ENCODE measurements at places on chromosomes 12 and 14.

DNA sequence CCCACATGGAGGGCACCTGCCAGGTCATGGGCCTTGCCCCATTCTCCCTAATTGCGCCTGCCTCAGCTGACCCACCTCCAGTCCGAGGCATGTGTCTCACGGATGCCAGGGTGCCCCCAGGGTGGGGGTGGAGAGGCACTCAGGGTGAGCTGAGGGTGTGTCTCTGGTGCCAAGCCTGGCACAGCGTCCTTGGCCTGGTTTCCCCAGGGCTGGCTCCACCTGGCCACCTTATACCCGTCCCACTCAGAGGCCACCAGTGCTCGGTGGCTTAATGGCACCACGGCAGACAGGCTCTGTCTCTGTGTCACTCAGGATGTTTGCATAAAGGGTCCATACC lies 33.6 kb upstream of the TDRD9 start:
- no peak for DNase-seq

DNA sequence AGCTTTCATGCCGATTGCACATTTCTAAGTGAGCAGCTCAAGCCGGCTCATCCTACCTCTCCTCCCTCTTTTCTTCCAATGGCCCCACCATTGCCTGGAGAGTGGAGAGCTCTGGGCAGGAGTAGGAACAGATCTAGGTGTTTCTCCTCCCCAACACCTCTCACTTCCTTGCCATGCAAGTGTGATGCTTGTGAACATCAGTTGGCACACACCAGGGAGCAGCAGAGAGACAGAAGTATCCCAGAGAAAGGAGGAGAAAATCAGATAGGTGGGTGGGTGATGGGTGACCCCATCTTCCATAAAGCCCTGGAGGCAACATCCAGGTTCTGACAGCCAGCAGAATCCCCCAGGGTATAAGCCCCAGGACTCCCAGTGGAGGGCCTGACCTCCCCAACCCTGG lies 27.8 kb downstream of the NPC2 start:
- DNase-seq, result no peak

- DNase-seq, result no peak
Measured at GRCh38 chr14:90381999-90382451, 14.8 kb upstream of the CALM1 start.

GRCh38 chr14:96832351-96832750 lies 35.2 kb downstream of the VRK1 start:
- DNase-seq, result peak; percentile 14

GRCh38 chr14:100049220-100049619 lies 16.0 kb upstream of the EVL start:
- peak; percentile 30 for DNase-seq

- no peak for DNase-seq
Measured at GRCh38 chr12:24328261-24328660, 378.8 kb upstream of the SOX5 start.

- DNase-seq, result no peak
Measured at GRCh38 chr12:32567296-32567674, 111.8 kb upstream of the DNM1L start.

DNA sequence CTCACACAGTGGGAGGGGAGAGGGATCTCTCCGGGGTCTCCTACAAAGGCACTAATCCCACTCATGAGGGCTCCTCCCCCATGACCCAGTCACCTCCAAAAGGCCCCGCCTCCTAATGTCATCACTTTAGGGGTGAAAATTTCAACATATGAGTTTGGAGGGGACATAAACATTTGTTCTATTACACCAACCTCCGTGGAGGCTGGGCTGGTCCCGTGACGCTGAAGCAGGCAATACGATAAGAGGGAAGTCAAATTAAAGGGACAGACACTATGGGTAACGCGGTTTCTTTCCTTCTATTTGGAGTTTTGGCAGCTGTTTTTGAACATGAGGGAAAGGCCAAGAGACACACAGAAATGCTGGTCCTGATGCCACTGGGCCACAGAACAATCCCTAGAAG lies 175.7 kb upstream of the VASH1 start:
- no peak for DNase-seq

- no peak for DNase-seq
Measured at GRCh38 chr12:62714774-62715721, 219.9 kb downstream of the PPM1H start.

GRCh38 chr12:108801736-108802100 lies 55.7 kb downstream of the SSH1 start:
- DNase-seq, result peak; percentile 53

DNA sequence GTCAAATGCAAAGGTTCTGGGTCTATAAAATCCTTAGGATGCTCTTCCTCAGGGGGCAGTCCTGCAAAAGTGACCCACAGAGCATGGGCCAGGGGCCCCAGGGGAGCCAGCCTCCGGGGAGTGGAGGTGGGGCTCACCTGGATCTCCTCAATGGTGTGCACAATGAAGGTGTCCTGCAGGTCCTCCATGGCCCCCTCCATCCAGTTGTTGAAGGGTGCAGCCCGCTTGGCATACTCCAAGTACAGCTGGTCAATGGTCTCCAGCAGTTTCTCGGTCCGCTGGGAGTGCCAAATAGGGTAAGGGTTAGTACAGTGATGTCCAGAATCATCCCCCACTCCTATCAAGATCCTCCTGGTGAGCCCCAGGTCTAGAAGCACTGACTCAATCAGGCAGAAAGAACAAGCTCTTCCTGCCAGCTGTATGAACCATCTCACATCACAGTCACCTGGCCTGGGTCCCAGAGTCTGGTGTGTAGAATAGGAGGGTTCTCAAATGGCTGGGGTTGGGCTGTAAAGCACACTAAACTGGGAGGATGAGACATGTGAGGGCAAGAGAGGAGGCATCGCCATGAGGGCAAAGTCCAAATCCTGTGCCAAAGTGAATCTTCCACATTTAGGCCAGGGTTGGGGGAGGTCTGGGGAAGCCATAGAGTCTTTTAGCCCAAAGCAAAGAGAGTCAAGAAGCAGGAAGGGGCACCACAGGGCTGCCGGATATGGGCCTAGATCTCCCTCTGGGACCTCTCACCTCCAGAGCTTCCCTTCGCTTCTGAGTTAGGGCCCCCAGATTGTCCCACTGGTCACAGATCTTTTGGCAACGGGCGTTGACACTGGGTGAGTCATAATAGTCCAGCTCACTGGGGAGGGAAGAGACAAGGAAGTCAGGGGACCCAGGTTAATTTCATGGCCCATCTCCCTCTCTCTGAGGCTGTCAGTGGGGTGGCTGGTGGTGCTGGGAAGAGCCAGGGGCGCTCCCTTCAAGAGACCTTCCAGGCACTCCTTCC lies 91.5 kb upstream of the ZFP36L1 start:
- peak; percentile 77 for DNase-seq

- no peak for DNase-seq
Measured at GRCh38 chr12:117032593-117033381, 66.4 kb downstream of the TESC start.

- DNase-seq, result peak; percentile 46
Measured at GRCh38 chr14:31449971-31450610, 7.2 kb downstream of the DTD2 start.

GRCh38 chr14:21104448-21105060 lies 3.7 kb downstream of the TMEM253 start:
- DNase-seq, result peak; percentile 81

DNA sequence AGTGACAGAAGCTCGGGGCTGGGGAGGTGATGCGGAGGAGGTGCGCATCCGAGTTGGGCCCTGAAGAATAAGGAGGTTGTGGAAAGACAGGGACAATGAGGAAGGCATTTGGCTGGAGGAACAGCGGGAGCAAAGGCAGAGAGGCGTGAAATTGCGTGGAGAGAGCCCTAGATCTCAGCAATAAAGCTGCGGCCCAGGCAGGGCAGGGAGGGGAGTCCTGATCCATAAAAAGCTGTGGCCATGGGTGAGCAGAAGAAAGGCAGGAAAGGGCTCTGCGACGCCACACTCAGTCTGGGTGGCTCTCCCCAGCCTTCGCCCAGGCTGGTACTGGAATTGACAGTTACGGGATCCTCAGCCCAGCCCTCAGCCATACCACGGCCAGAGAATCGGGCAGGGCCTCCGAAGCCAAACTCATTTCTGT lies 2.2 kb downstream of the FIGNL2 start:
- no peak for DNase-seq

DNA sequence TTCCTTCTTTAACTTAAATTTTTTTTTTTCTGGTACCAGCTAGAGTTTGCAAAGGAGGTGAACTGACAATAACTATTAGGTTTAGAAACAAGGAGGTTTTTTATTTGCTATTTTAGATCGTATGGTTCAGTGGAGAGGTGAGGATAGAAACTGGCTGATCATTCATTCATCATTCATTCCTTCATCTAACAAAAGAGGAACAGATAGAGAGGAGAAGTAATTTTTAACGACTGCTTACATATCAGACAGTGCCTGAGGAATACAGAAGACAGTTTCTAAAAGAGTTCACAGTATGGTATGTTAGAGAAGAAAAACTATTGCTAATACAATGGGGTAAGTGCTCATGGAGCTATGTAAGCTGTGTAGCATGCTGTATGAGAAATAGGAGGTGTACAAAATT lies 111.1 kb downstream of the ERC1 start:
- DNase-seq, result no peak

- DNase-seq, result no peak
Measured at GRCh38 chr12:100395811-100396210, 38.9 kb downstream of the SLC17A8 start.

GRCh38 chr12:45666396-45666795 lies 63.1 kb upstream of the ARID2 start:
- DNase-seq, result no peak

- no peak for DNase-seq
Measured at GRCh38 chr14:98544174-98544573, 727.8 kb downstream of the BCL11B start.

DNA sequence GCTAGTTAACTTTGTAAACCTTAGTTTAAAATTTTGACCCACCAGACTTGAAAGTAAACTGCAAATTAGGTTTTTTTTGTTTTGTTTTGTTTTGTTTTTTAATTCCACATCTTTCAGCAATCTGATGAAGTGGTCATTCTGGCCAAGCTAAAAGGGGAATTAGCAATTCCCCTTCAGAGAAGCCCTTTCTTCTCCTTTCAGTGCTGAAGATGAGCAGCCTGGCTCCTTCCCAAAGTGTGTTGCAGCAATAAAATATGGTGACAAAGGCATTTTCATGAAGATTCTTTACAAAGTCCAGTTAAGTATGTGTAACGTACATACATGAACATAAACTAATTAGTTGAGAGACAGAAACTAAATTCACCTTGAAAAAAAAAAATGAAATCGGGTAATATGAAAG lies 380.1 kb downstream of the NOVA1 start:
- DNase-seq, result no peak

DNA sequence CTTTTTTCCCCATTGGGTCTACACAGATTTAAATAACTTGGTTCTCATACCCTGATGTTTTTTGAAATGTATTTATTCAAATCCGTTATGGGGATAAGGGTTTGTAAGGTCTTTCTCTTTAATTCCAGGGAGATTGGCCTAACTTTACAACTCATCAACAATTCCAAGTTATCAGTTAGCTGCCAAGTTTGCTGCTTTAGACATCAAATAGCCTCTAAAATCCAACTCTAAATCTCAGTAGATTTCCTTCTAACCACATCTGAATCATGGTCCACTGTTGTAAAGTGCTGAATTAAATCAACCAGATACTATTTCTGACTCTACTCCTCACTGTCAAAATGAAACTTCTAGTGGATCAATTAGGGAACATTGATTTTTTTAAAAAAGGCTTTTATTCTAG lies 364.1 kb upstream of the E2F7 start:
- DNase-seq, result no peak

- DNase-seq, result peak; percentile 43
Measured at GRCh38 chr14:77707355-77707723, 484 bp downstream of the ALKBH1 start.

- no peak for DNase-seq
Measured at GRCh38 chr12:8123124-8123912, at the start of gene CLEC4A. TSS of gene CLEC4A (plus strand) at chr12:8123617. CDS start at chr12:8123879, 262 bp downstream.

- DNase-seq, result no peak
Measured at GRCh38 chr12:13976880-13977279, 4.5 kb downstream of the GRIN2B start.

- DNase-seq, result no peak
Measured at GRCh38 chr12:43832463-43833168, 3.3 kb upstream of the TMEM117 start.

GRCh38 chr12:102702447-102703114 lies 214.5 kb downstream of the PAH start:
- DNase-seq, result peak; percentile 77

DNA sequence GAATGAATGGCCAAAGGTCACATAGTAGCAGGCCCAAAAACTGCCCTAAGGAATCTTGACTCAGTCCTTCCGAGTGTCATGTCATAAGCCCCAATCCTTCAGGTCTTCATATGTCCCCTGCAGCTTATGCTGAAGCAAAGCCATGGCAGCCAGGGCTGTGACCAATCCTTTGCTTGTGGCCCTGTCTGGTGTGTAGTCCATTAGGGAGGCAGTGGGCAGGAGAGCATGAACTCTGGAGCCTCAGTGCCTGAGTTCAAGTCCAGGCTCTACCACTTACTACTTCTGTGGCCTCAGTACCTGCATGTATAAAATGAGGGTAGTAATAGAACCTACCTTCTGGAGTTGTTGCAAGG lies 20.3 kb downstream of the PLEKHG3 start:
- no peak for DNase-seq

DNA sequence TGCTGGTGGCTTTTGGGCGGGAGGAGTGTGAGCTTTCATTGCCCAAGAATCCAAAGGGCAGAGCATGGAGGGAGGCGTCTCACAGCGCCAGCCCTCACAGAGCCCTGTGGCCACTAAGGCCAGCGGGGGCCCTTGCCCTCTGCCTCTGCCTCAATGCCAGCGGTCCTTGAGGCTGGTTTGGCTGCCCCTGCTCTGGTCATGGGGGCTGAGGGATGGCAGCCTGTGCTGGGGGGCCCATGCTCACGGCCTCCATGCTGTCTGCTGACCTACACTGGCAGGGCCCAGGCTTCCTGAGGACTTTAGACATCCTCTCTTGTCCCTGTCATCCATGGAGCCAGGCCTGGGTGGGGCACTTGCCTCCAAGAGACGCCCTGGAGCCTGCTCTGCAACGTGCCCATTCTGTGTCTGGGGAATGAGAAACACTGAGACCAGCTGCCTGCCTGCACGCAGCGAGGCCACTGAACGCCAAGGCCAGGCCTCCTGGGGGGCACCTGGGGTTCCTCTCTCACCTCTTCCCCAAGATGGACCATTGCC lies 143.4 kb downstream of the KIF26A start:
- DNase-seq, result no peak

DNA sequence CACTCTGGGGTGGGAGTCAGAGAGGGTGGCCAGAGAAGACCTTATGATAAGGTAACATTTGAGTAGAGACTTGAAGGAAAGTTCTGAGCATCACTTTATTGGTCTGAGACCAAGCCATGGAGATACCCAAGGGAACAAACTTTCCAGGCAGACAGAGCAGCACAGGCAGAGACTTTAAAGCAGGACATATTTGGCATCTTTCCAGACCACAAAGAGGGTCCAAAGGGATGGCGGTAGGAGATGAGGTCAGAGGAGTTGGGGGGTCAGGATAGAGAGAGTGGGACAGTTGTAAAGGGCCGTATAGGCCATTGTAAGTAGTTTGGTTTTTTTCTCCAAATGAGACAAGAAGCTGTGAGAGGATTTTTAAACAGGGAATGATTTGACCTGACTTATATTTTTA lies 344.4 kb downstream of the SEC23A start:
- no peak for DNase-seq

GRCh38 chr14:91349481-91350074 lies 68.0 kb downstream of the CCDC88C start:
- DNase-seq, result no peak

- DNase-seq, result no peak
Measured at GRCh38 chr14:100051543-100051942, 13.7 kb upstream of the EVL start.

Data from EL (cell line).